Activated CD4-positive, alpha-beta T cell treated with anti-CD3 and anti-CD28 coated beads, Interleukin-2, Interleukin-6, amounts not matched to agents 100 ng/mL and 50 ng/mL, durations not matched to agents 16 hours and 8 hours (primary cell): ENCODE measurements at places on chromosomes 12 and 14.

DNA sequence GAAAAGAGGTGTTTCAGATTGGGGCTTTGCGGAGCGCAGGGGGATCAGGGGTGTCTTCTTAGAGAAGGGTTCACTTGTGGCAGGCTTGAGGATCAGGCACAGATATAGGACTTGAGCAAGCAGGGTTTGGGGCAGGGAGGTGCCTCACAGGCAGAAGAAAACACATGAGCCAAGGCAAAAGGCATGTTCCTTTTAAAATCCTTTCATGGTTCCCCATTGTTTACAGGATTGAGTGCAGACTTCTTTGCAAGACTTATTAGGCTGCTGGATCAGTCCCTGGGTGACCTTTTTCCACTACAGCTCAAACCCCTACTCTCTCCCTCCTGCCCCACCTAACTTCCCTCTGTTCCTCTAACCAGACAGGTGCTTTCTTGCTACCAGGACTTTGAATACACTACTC lies 19.7 kb downstream of the HSPB8 start:
- no peak for DNase-seq

- DNase-seq, result no peak
Measured at GRCh38 chr12:129966146-129966995, 62.5 kb upstream of the TMEM132D start.

- DNase-seq, result peak; percentile 10
Measured at GRCh38 chr12:117774941-117775775, 193.6 kb downstream of the KSR2 start.

DNA sequence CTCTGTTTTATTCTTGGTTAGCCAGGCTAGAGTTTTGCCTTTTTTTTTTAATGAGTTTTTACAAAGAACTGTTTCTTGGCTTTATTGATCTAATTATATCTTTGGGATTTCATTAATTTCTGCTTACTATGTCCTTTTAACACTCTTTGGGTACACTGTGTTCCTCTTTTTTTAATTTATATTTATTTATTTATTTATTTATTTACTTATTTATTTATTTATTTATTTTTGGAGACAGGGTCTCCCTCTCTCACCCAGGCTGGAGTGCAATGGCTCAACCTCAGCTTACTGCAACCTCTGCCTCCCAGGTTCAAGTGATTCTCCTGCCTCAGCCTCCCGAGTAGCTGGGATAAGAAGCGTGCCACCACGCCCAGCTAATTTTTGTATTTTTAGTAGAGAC lies 15.1 kb upstream of the MARK3 start:
- DNase-seq, result no peak

GRCh38 chr12:92978607-92979006 lies 49.5 kb upstream of the EEA1 start:
- DNase-seq, result no peak

- DNase-seq, result no peak
Measured at GRCh38 chr14:72178517-72178916, 246.3 kb downstream of the RGS6 start.

- DNase-seq, result no peak
Measured at GRCh38 chr12:39798977-39799376, 179.4 kb upstream of the ABCD2 start.

- no peak for DNase-seq
Measured at GRCh38 chr12:132064631-132065030, 79.5 kb downstream of the DDX51 start.

- no peak for DNase-seq
Measured at GRCh38 chr14:50622978-50623377, 45.1 kb downstream of the SAV1 start.

- no peak for DNase-seq
Measured at GRCh38 chr14:87179936-87180335, 813.0 kb downstream of the GALC start.

- DNase-seq, result no peak
Measured at GRCh38 chr12:55428331-55429243, 2.5 kb downstream of the OR6C76 start.

GRCh38 chr12:119089380-119090013 lies 89.2 kb upstream of the HSPB8 start:
- DNase-seq, result no peak

DNA sequence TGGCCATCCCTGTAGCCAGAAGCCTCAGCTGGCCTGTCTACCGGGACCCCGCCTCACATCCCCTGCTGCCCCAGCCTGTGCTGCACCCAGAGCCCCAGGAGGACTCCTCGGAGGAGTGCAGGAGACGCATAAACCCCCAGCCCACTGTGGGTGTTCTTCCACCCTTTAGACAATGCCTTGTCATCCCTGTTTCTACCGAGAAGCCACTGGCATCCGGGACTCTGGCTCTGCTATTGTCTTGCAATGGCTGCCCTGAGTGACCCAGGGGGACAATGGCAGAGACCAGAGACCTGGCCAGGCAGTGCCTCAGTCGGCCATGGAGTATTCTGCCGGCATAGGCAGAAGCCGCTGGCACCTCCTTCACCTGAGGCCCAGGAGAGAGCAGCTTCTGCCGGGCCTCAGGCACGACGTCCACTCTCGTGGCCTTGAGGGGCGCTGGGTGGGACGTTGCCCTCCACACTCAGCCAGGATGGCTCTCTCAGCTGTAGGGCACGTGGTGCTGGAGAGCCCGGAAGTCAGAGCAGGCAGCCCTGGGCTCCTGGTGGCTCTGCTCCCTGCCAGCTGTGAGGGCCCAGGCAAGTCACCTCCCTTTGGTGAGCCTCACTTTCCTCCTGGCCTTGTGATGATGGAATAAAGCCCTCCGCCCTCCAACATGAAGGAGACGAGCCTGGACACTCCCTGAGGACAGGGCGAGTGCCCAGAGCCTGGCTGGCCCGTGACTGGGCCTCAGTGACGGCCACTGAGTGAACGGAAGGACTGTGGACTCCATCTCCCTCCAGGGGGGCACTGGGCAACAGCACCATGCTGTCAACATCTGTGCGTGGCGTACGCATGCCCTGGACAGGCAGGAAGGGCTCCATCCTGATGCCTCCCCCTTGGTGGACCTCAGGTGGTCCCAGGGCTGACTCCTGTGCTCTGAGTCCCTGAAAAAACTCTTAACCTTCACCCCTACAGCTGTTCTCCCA lies 41.0 kb downstream of the TRAFD1 start:
- no peak for DNase-seq

DNA sequence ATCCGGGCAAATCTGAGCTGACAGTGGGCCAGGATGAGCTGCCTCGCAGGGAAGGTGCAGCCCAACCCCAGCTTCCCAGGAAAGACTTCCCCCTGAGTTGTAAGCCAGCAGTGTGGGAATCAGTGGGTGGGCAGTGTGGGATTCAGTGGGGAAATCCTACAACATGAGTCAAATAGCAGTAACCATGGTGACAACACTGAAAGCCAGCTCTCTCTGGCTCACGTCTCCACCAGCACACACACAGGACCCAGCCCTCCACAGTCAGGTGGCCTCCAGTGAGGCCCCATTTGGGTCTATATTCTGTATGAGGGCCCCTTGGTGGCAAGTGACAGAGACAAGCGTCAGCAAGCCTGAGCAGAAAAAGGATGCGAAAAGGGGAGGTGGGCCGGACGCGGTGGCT lies 6.0 kb upstream of the LGALS3 start:
- no peak for DNase-seq

- DNase-seq, result peak; percentile 26
Measured at GRCh38 chr12:121711361-121712189, 977 bp upstream of the TMEM120B start.

DNA sequence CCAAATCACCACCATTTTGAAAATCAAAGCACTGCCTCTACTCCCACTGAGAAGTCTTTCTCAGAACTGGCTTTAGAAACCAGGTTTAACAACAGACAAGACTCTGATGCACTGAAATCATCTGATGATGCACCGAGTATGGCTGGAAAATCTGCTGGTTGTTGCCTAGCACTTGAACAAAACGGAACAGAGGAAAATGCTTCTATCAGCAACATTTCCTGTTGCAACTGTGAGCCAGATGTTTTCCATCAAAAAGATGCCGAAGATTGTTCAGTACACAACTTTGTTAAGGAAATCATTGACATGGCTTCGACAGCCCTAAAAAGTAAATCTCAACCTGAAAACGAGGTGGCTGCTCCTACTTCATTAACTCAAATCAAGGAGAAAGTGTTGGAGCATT lies 115.0 kb upstream of the NPAS3 start:
- DNase-seq, result no peak

DNA sequence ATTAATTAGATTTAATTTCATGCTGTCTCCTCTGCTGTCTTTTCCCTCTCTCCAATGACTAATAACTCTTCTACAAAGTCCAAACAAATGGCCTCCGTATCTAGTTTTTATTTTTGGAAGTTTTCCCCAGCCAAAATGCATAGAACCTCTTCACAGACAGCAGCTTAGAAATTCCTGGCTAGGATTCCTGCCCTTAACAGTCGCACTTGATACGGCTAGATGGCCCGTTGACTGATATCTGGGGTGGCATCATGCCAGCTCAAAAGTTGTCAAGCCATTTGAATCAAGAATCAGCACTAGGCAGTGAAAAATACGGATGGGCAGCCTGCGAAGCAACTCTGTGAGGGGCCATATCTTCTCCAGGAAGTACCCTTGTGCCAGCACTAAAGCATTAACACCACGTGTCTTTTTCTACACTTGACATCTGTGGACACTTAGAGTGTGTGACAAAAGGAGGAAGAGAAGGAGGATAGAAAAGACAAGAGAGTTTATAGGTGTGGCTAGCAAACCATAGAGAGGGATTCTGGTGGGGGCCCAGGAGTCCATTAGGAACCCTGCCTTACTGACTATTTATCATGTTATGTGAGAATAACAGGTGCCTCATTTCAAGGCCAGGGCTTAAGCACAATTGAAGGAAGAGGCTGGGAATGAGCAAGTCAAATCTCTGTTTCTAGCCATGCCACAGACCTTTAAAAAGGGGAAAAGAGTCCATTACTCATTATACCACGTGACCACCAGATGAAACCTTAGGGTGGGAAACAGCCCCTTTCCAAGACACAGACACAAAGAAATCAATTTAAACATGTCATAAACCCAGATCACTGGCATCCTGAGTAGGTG lies 39.2 kb upstream of the KRR1 start:
- no peak for DNase-seq

DNA sequence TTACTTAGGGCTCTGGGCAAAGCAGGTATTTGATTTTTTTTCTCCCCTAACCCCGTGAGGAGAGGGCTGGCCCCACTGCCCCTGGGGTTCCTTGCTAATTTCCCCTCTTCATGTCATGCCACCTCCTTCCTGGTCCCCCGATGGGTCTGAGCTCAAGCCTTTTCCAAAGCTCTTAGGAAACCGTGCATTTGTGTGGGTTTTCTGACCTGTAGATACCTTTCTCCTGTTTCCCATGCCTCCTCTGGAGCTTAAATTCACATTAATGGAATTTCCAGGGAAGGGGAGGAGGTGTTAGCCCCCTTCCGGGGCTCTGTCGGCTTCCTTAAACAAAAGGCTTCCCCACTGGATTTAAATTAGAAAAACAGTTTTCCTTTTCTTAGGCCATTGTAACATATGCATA lies 12.6 kb downstream of the SFSWAP start:
- no peak for DNase-seq

- DNase-seq, result no peak
Measured at GRCh38 chr14:51484485-51484884, 167.2 kb upstream of the FRMD6 start.

- DNase-seq, result no peak
Measured at GRCh38 chr12:113858841-113859386, 107.2 kb downstream of the RBM19 start.
